ENCODE measurements at places on chromosomes 3 and 15.

DNA sequence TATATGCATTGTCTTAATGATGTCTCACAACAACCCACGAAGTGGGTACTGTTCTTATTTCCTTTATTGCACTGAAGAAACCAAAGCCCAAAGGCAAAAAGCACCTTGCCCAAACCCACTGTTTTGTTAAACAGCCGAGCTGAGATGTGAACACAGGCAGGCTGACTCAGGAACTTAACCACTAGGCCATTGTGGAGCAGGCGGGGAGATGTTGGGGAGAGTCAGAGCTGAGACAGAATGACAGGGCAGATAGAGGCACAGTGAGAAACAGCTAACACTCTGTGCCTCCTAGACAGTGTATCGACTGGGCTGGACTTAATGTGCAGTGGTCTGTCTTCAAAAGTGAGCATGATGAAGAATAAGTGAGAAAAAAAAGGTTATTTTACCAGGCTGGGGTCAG lies 56.5 kb downstream of the RPLP1 start:
- peak; percentile 10 for DNase-seq

DNA sequence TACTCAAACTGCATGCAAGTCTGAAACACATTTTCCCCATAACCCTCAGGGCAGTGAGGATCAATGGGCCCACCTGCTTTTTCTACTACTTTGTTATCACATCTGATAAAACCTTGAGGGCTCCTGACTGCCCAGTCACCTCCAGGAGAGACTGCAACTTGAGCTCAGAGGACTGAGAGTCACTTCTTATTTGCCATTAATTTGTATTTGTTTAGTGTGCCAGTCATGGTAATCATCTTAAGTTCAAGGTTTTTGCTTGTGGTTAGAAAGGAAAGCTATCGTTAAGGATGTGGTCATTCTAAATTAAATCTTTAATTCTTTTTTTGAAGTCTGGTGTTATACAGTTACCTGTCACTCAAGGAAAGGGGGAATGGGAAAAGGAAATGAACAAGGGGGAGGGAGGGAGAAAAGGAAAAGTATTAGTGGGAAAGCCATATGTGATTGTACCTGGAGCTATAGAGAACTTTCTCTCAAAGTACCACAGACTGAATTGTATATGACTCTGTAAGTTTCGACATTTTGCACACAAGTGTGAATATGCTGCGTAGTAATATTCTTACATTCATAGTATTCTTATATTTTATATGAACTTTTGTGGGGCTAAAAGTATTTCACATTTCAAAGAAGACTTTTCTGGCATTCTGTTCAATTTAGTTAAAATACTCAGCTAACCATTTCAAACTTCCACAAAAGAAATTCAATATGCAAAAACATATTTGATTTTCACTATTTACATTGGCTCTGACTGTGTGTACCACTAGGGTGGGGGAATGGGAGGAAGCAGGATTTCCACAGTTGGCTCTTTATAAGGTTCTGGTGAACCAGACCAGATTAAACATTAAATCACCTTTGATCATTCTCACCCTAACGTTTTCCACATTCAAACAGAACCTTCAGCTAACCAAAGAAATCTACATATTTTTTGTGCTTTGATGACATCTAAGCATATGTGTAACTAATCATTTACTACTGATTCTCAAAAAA lies 166.5 kb upstream of the ATP11B start:
- no peak for DNase-seq

DNA sequence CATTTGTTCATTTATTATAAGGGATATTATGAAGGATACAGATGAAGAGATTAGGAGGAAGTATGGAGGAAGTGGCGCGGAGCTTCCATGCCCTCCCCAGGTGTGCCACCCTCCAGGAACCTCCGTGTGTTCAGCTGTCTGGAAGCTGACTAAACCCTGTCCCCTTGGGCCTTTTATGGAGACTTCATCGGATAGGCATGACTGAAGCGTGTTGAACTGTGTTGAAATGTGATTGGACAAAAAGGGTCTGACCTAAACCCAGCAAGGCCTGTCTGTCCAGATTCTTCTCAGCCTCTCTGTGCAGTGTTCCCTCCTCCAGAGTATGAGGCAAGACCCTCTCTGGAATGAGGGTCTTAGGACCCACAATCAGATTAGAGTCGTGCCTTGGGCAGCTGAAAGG lies 31.7 kb downstream of the HACD3 start:
- no peak for DNase-seq

DNA sequence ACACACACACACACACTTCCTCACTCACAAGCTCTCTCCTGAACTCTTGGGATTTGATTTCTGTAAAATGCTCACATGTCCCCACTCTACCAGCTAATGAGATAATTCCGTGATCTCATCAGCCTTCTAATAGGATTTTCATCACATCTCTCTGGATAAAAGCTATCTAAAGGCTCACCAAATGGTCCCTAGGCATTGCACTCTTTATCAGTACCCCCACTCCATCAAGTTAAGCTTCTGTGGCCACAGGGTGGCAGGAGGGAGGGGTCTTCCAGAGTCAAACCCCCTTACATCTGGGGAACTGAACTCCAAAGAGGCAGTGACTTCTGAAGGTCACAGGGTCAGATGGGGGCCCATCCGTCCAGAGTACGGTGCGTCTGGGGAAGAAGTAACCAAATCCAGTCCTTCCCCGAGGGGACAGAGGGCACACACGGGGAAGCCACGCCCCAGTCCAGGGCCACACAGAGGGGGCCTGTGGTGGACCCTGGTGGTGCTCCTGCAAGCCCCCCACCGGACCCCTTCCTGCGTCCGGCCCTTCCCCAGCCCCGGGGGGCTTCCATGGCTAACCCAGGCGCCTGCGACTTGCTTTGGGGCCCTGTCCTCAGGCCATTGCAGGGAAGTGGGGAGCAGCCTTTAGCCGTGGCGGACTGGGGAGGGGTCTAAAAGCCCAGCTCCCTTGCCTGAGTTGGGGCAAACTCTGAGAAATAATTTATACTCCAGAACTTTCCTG lies 25.5 kb downstream of the CPN2 start:
- DNase-seq = no peak

- no peak for DNase-seq
Observed at GRCh38 chr3:62604298-62604697, 230.9 kb upstream of the FEZF2 start.

DNA sequence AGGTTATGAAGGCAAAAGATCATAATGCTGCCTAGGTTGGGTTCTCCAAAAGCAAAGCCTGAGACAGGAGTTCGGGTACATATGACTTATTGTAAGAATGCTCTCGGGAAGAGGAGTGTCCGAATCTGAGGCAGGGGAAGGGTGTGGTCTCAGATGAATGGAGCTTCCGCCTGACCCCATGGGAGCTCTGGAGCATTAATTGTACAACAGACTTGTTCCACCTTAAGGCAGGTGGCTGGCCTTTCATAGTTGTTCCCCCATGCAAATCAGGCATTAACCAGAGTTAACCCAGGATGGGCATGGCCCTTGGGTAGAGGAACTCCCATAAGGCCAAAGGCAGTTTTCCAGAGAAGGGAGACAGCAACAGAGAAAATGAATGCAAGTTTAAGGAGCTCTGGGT lies 170.6 kb downstream of the MYRIP start:
- no peak for DNase-seq

- DNase-seq = no peak
Observed at GRCh38 chr3:33699275-33699674, 18.8 kb downstream of the CLASP2 start.

- no peak for DNase-seq
Observed at GRCh38 chr15:65841121-65841930, 28.0 kb upstream of the RAB11A start.

DNA sequence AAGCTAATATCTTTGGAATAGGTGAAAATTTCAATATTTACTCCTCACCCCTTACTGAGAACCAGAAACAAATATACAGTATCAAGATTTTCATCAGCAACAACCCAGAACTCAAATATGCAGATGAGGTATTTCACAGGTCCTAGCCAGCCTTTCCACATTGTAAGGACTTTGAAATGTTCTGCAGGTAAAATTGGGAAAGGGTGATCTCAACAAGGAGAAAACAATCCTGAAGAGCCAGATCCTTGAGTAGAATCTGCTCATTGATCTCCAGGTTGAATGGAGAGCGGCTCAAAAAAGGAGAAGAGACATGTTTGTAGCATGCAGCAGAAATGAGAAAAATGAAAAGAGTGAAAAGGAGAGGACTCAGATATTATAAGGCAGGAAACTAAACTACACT lies 493.3 kb upstream of the NAALADL2 start:
- DNase-seq = no peak

DNA sequence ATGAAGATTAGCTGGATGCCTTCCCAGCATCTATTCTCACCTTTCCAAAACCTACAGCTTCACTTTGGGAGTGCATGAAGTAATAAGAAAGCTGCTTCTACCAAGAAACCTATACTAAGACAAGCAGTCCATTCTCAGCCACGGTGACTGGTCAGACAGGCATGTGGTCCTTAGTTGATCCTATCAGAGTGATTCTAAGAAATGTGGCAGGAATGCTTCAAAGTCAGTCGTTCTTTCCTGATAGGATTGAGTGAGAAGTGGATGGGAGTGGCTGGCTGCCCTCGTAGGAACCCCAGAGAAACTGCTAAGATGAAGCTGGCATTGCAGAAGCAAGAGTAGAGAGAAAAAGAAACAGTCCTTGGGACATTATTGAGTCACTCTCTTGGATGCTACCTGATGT lies 16.6 kb downstream of the FOXB1 start:
- no peak for DNase-seq

DNA sequence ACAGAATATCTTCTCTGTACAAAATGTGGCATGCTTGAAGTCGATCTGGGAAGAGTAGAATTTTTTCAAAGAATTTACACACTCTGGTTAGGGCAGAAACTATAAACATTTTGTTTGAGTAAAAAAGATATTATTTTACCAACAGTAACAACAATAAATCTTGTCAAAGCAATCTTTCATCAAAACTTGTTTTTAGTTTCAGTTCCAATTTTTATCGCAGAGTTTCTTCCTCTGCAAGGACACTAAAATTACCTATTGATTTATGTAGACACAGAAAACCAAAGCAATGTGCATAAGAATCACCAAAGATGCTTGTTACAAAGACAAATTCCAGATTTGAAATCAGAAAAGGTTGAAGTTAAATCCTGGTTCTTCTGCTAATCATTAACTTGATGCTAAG lies 61.9 kb downstream of the CGGBP1 start:
- no peak for DNase-seq

DNA sequence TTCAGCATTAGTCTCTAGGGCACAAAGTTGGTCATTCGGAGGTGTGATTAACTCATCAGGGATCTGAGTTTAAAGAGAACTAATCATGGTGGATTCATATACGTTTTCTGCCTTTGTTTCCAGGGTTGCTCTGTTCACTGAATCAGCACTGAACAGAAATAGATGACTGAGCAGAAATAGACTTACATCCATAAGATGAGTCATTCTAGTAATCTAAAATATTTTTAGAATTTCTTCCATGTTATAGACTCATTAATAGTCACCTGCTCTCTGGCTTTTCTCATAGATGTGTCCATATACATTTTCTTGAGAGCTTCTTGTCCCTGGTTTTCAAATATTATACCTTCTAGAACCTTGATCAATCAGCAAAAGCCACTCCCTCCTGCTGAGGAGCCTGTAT lies 837.6 kb upstream of the DPPA4 start:
- DNase-seq = no peak

- no peak for DNase-seq
Observed at GRCh38 chr15:63663906-63664305, 66.7 kb downstream of the FBXL22 start.

- no peak for DNase-seq
Observed at GRCh38 chr15:92992720-92993119, 92.6 kb downstream of the CHD2 start.

- no peak for DNase-seq
Observed at GRCh38 chr3:197083486-197083885, 53.9 kb upstream of the MELTF start.

DNA sequence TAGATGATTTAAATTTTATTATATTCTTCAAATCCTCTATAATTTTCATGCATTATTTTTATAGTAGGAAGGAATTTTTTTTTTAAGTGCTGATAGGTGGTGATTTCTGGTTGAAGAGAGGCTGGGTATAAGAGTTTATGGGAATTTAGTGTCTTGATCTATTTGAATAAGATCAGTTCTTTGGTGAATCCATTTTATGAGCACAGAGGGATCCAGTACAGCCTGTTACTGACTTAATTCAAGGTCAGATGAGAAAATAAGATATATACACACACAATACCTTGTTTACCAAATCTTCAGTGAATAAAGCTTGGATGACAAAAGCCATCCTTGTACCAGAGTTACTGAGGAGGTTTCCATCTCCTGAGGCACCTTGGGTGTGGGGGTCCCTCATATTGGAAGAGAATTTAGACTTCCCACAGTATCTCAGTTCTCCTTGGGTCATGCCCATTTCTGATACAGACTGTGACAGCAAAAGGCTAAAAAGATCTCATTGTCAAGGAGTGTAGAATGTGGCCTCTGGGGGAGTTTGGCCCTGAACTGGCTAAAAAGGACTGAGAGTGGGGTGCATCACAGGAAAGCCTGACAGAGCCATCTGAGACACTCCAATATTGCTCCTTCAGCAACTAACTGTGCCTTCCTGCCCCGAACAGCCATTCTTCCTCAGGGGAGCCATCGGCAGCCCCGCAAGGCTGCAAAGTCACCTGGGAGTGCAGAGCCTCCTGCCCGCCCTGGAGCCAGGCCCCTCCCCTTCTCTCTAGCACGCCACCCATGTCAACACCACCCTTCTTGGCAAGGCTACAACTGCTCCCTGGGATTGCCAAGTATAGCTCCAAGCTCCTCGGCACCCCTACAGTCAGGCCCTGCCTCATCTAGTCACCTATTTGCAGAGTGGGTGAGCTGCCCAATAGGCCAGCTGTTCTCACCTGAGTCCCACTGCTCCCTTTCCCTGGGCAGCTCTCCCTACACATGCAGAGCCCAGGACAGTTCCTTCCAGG lies 43.1 kb upstream of the HACD2 start:
- no peak for DNase-seq

DNA sequence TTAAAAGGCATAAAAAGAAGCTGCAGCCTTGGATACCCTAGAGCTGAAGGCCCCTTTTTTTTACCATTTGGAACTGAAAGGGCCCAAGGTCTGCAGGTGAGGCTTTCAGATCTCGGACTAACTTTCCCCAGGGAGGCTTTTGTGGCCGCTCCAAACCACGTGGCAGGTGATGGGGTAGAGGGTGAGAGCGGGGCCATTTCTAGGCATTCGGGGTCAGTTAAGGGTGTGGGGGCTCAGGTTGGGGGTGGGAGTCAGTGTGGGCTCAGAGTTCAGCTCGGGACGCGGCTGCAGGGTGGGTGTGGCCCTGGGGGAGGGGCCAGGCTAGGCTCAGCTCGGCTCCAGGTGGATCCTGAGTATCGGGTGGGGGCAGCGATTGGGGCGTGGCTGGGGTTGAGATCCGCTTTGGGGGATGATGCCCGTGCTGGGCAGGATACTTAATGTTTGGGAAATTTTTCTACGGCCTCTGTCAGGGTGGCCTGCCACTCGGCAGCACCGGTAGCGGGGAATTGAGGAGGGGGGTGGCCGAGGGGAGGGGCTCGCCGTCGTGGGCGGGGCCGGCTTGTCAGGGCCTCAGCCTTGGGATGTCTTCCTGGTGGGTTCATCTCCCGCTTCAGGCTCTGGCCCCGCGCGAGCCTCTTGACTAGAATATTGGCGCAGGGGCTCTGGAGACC lies 2.5 kb downstream of the KLF13 start:
- no peak for DNase-seq

- DNase-seq = no peak
Observed at GRCh38 chr3:79032686-79033318, 735.0 kb downstream of the ROBO1 start.

GRCh38 chr3:173688216-173688842 lies 290.8 kb downstream of the NLGN1 start:
- DNase-seq = no peak

GRCh38 chr3:195348426-195349115 lies 77.6 kb upstream of the XXYLT1 start:
- DNase-seq = no peak

All from CD4-positive, alpha-beta T cell treated with Interleukin-2 at 100 ng/mL for 4 hours (primary cell).